ENCODE measurements at places on chromosomes 4 and X. TPM values are rescaled to one million over a fixed set of nuclear protein-coding genes. Genes with fewer than 3 reads are reported as not detected.
A peak's percentile ranks its signal among the peaks of the same experiment; 100 is the strongest.

GRCh38 chr4:83731609-83732008 is 195.7 kb downstream of the GPAT3 start:
- DNase-seq = no peak

DNA sequence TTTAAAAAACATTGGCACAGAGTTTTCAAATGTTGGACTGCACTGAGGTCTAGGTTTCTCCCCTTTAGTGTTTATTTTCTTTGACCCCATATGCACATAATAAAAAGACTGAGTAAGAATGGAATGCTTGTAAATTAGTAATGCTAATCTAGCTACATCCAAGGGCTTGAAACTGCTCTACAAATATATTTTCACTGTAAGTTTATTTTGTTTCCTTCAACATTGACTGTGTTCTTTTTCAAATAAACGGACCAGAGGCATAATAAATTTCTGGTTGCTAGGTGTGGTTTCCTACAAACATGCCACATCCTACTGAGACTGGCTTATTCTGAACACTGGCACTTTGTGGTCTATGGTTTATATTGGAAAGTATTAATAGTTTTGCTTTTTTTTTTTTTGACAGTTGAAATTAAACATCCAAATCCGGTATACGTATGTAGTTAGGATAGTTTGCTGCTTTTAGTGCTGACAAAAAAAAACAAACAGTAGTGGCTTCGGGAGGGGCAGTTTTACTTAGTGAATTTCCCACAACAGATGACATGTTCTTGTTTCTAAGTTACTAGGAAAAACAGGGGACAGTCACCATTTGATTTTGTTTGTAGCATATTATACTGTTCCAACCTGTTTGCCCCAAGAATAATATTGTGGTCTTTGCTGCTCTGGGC is 13.2 kb downstream of the CA5B start:
- peak; percentile 43 for DNase-seq

DNA sequence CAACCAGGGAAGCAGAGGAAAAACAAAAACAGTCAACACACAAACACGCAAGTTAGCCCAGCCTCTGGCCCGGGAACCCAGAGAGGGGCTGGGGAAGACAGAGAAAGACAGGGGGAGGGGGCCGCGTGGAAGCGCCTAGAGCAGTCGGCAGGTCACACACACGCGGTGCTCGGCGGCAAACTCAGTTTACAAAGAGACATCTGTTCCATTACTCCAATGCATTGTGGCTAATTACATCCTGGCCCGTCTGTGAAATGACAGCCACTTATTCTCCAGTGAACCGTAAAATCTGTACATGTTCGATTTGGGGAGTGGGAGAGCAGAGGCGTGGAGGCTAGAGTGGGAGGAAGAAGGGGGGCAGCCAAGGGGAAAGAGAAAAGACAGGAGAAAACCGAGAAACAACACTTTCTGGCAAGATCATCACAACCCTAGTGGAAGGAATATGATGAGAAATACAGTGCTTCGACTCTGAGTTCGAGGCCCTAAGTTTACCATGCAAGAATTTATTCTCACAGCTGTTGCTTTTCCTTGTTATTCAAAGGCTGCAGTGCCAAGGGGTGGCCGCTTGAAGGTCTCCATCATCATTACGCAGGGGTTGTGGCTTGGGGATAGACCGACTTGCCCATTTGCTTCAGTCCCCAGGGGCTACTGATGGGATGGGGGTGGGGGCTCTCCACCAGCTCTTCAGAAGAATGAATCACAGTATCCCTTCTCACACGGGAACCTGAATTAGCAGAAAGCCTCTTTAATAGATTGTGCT is 167.7 kb downstream of the MGST2 start:
- no peak for DNase-seq

Gene LRRC66
- 0.75 TPM for polyA plus RNA-seq

Gene SERPINA7
- polyA plus RNA-seq = not detected
